PC-9 (cell line): ENCODE measurements at places on chromosomes 7 and 10. TPM values are rescaled to one million over a fixed set of nuclear protein-coding genes. Genes with fewer than 3 reads are reported as not detected.

DNA sequence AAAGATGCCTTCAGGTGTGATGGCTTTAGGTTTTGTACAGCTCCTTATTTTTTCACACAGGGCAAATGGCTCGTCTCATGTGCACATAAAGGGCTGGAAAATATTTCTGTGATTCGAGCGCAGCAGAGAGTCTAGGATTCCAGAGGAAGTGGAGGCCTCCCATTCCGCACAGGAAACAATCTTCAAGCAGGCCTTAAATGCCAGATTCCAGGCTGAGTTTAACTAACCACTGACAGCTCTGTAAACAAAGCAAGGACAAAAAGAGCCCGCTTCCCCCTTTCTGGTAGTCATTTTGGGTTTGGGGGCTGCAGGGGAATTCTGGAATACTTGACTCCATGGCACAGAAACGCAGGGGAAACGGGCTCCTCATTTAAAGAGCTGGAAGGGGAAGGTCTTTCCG lies 87.2 kb downstream of the CALD1 start:
- no peaks in the 10 kb centered on the region for H3K36me3 ChIP-seq
- H3K27ac ChIP-seq: no peak overlapping the region
- no peak for DNase-seq
- H3K27me3 ChIP-seq: no peaks in the 10 kb centered on the region

GRCh38 chr10:71408436-71409225 lies 11.9 kb downstream of the CDH23 start:
- no peaks in the 10 kb centered on the region for H3K36me3 ChIP-seq
- H3K27ac ChIP-seq: no peak overlapping the region
- H3K27me3 ChIP-seq: no peaks in the 10 kb centered on the region
- H3K4me1 ChIP-seq: no peaks in the 10 kb centered on the region
- no peak for DNase-seq

DNA sequence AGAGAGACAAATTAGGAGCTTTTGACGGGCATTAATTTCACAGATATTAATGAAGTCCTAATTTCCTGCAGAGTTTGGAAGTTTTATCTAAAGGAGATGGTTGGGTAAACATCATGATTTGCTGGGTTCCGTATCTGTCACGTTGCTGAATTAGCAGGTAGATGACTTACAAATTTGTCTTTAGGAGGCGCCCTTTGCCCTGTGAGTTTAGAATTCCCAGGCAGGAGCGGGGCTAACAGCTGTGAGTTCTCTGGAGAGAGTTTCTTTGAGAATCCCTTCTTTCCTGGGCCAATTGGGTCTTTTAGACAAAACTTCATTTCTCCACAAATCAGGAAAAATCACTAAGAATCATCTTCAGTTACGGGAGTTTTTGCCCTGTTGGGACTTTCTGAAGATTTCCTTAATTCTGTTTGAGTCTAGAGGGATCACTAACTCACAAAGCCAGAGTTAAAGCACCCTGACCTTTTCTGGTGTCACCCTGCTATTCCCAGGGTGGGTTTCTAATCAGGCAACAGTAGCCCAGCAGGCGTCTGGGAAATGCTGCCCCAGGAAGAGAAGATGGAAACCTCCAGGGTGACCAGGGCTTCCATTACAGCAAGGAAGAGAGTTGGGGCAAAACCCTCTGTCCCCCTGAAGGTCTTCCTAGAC lies 63.7 kb downstream of the PRKCQ start:
- no peaks in the 10 kb centered on the region for H3K4me1 ChIP-seq
- H3K36me3 ChIP-seq: no peaks in the 10 kb centered on the region
- no peak overlapping the region for H3K27ac ChIP-seq

Gene UPK3BL2
- total RNA-seq: 24.3 and 36.8 TPM in 2 replicates

DNA sequence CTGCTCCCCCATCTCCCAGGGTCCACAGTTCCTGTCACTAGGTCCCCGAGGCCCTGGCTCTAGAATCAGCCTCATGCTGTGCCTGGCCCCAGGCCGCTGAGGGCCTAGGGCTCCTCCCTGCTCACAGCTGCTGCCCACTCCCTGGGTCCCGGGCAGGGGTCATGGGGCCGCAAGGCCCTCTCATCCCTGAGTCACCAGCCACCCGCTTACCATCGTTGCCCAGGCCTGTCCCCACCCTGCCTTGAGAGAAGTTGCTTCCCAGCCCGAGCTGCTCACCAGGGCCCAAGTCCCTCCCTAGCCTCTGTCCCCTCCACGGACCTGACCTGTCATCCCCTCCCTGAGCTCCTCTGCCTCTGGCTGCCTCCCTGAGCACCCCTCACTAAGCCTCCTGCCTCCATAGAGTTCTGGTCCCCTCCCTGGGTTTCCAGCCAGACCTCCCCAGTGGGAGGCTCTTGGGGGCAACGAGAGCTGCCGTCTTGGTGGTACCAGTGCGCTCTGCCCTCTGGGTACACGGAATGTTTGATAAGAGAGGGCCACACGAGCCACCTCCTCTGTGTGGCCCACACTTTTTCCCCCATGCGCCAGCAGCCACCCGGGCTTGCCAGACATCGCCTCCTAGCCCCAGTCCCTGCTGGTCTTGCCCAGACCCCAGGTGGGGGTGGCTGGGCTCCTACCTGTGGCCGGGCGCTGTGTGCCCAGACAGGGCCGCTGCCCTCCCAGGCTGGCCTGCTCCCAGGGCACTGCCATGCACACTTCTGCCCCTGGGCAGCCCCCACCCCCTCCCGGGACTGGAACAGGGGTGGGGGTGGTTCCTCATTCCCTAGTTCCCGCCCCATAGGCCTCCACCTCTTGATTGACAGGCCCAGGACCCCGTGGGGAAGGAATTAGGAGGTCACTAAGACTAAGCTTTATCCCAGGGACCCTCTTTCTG lies 21.3 kb downstream of the MLXIPL start:
- peak; percentile 55 for DNase-seq
- no peak overlapping the region for H3K27ac ChIP-seq
- H3K4me1 ChIP-seq: peaks cover 13% of the 10 kb centered on the region
- H3K36me3 ChIP-seq: no peaks in the 10 kb centered on the region
- no peaks in the 10 kb centered on the region for H3K27me3 ChIP-seq
- H3K4me3 ChIP-seq: no peak overlapping the region

GRCh38 chr10:85916994-85917573 lies 449.5 kb downstream of the GRID1 start:
- no peak overlapping the region for H3K4me3 ChIP-seq
- H3K27me3 ChIP-seq: no peaks in the 10 kb centered on the region
- no peaks in the 10 kb centered on the region for H3K4me1 ChIP-seq
- no peaks in the 10 kb centered on the region for H3K36me3 ChIP-seq
- H3K27ac ChIP-seq: no peak overlapping the region

- H3K36me3 ChIP-seq: 0 out of 2 replicates have a peak, but pooled peaks cover 7% of the 10 kb centered on the region
- no peaks in the 10 kb centered on the region for H3K27me3 ChIP-seq
- no peaks in the 10 kb centered on the region for H3K4me1 ChIP-seq
- no peak for DNase-seq
- H3K4me3 ChIP-seq: no peak overlapping the region
- H3K27ac ChIP-seq: no peak overlapping the region
Observed at GRCh38 chr10:72561745-72562166, 64.1 kb downstream of the MICU1 start.

GRCh38 chr7:73521636-73522104 lies 423 bp downstream of the BAZ1B start:
- peaks cover 28% of the 10 kb centered on the region for H3K4me1 ChIP-seq
- DNase-seq: peak; percentile 66
- peak overlapping the region; percentile 39 for H3K27ac ChIP-seq
- peaks cover 13% of the 10 kb centered on the region for H3K36me3 ChIP-seq
- no peaks in the 10 kb centered on the region for H3K27me3 ChIP-seq
- H3K4me3 ChIP-seq: peak overlapping the region; percentile 84

Gene PMPCB
- total RNA-seq: 72.2 and 78.1 TPM in 2 replicates

GRCh38 chr7:1693419-1693990 lies 23.4 kb downstream of the ELFN1 start:
- H3K4me1 ChIP-seq: no peaks in the 10 kb centered on the region
- no peak overlapping the region for H3K27ac ChIP-seq
- H3K4me3 ChIP-seq: no peak overlapping the region

- no peak overlapping the region for H3K27ac ChIP-seq
- DNase-seq: no peak
- no peaks in the 10 kb centered on the region for H3K27me3 ChIP-seq
- peak overlapping the region; percentile 74 for H3K4me3 ChIP-seq
Observed at GRCh38 chr10:73780966-73781365, 882 bp upstream of the CHCHD1 start.

- H3K27me3 ChIP-seq: no peaks in the 10 kb centered on the region
- H3K4me3 ChIP-seq: no peak overlapping the region
- no peaks in the 10 kb centered on the region for H3K4me1 ChIP-seq
- H3K36me3 ChIP-seq: no peaks in the 10 kb centered on the region
- no peak for DNase-seq
Observed at GRCh38 chr10:67539312-67539711, 156.7 kb downstream of the CTNNA3 start.

DNA sequence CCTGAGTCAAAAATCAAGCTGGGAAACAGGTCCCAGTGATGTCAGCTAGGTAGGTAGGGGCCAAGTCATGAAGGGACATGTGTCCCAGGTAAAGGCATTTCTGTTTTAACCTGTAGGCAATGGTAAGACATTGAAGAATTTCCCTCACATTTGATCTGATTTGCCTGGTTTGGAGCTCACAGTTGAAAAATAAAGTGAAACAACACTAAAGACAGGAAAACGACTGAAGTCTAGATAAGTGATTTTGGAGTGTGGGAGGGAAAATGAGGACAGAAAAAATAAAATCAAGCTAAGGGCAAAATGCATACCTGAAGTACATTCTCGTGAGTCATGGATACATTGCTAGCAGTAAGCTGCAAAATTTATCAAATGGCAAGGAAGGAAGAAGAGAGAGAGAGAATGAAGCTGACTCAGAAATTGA lies 169.9 kb downstream of the SKIDA1 start:
- no peaks in the 10 kb centered on the region for H3K27me3 ChIP-seq
- peak overlapping the region; percentile 69 for H3K27ac ChIP-seq
- peaks cover 37% of the 10 kb centered on the region for H3K4me1 ChIP-seq
- H3K4me3 ChIP-seq: no peak overlapping the region
- H3K36me3 ChIP-seq: no peaks in the 10 kb centered on the region

- no peaks in the 10 kb centered on the region; the same call in 1 of the 2 replicates for H3K4me1 ChIP-seq
- DNase-seq: no peak
- H3K27me3 ChIP-seq: no peaks in the 10 kb centered on the region
- no peak overlapping the region for H3K27ac ChIP-seq
- H3K36me3 ChIP-seq: no peaks in the 10 kb centered on the region
Observed at GRCh38 chr10:60910543-60910942, 33.4 kb downstream of the RHOBTB1 start.

GRCh38 chr7:44622342-44623151 lies 16.1 kb downstream of the OGDH start:
- peak overlapping the region; percentile 87; the same call in 1 of the 2 replicates for H3K27ac ChIP-seq
- DNase-seq: no peak
- peaks cover 53% of the 10 kb centered on the region for H3K4me1 ChIP-seq

DNA sequence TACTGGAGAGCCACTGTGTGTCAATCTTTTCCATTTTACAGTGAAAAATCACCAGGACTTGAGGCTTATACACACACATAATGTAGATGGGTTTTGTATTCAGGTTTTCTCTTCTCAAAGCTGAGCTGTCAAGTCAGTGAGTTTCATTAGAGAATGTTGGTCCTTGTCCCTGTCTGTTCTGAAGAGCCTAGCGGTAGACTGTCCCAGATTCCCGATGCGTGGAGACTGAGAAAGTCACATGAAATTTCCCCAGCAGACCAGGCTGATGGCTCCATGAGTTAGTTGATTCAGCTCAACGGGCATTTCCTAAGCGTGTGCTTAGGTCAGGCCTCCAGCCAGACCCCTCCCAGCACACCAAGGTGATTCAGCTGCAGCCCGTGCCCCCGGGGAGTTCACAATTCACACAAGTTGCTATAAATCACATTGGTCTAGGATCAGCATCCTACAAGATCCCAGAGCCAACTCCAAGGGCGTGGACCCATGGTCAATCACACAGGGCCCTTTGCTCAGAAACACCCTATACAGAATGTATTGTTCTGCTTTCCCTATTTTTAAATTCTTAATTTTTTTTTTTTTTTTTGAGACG lies 17.2 kb downstream of the CHST15 start:
- H3K4me1 ChIP-seq: no peaks in the 10 kb centered on the region
- no peak overlapping the region for H3K27ac ChIP-seq
- H3K36me3 ChIP-seq: no peaks in the 10 kb centered on the region
- H3K27me3 ChIP-seq: no peaks in the 10 kb centered on the region
- DNase-seq: no peak
- no peak overlapping the region for H3K4me3 ChIP-seq

DNA sequence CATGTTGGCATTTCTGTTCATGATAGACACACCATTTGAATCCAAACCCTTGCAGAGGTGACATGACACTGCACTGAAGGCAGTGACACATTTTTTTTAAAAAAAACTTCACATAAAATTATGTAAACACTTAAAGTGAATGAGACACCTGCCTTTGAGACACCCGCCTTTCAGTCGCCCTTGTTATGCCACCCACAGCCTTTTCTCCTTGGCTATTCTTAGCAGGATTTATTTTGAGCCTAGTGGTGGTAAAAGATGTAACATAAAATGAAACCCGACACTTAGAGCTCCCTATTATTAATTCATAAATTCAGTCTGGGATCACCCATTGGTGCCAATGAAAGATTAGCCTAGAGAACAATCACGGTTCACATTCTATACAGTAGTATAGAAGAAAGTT lies 161.3 kb downstream of the DYNC1I1 start:
- no peak for DNase-seq
- no peak overlapping the region for H3K4me3 ChIP-seq
- no peaks in the 10 kb centered on the region for H3K36me3 ChIP-seq
- H3K27me3 ChIP-seq: no peaks in the 10 kb centered on the region
- H3K27ac ChIP-seq: no peak overlapping the region
- H3K4me1 ChIP-seq: no peaks in the 10 kb centered on the region

GRCh38 chr7:106485031-106485551 lies 175.9 kb downstream of the CCDC71L start:
- no peak overlapping the region for H3K4me3 ChIP-seq
- peaks cover 35% of the 10 kb centered on the region for H3K4me1 ChIP-seq
- peak overlapping the region; percentile 77 for H3K27ac ChIP-seq
- H3K27me3 ChIP-seq: no peaks in the 10 kb centered on the region

DNA sequence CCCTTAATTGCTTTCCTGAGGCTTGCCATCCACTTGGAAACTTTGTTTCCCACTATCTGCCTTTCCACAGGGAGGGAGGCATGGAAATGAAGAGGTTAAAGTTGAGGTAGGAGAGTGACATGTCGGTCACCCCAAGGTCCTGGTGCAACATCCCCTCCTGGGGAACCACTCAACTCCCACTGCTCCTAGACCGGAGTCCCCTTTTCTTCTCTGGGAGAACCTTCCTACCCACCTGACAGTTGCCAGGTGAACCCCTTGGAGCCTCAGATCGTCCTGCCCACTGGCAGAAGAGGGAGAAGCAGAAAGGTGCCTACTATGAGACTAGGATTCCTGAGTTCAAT lies 21.7 kb downstream of the IMPDH1 start:
- H3K27ac ChIP-seq: no peak overlapping the region
- H3K36me3 ChIP-seq: no peaks in the 10 kb centered on the region
- DNase-seq: no peak
- peaks cover 29% of the 10 kb centered on the region for H3K4me1 ChIP-seq

Gene ACSM6
- not detected in 2 replicates for total RNA-seq

DNA sequence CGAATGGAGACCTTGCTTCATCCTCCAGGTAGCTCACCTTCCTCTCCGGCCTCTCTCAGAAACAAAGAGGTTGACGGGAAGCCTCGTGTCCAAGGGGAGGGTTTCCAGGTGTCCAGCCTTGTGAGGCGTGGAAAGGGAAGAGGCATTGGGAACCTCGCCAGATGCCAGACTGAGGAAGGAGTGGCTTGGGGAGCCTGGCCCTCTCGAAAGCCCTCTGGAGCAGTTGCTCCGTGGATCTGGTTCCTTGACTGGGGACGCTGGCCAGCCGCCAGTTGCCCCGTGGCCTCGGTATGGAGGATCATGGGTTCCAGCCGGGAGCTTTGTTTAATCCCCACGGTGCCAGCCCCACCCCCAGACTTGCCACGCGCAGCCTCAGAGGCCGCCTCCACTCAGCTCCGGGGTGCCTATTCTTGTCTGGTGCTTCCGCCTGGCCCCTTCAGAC lies 30.3 kb upstream of the SUN1 start:
- H3K27ac ChIP-seq: no peak overlapping the region
- no peak for DNase-seq
- H3K27me3 ChIP-seq: no peaks in the 10 kb centered on the region
- H3K4me3 ChIP-seq: no peak overlapping the region

Gene PNLIPRP3
- total RNA-seq: not detected in 2 replicates

Gene MACC1
- 48.4 and 50.8 TPM in 2 replicates for total RNA-seq
